Activated naive CD4-positive, alpha-beta T cell treated with anti-CD3 and anti-CD28 coated beads for 36 hours (primary cell): ENCODE measurements at places on chromosomes 5 and 9.

DNA sequence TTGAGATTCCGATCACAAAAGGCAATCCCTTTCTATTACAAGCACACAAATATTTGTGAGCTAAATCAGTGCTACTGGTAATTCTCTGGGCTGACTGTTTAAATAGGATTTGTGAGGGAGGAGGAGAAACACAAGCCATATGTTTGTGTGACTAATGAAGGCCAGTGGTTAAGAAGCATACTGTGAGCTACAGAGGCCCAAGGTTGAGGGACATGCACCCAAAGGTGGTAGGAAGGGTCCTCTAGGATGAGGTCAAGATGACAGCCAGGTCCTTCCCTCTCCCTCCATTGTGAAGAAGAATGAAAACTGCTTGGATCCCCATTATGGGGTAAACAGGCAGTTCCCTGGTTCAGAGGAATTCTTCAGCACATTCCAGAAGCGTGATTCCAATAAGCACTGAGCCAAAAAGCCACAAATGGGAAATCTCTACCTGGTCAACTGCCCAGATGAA lies 83.9 kb downstream of the SPOCK1 start:
- no peak overlapping the region for H3K27ac ChIP-seq
- H3K27me3 ChIP-seq: no peaks in the 10 kb centered on the region
- no peaks in the 10 kb centered on the region for H3K36me3 ChIP-seq
- H3K4me3 ChIP-seq: no peak overlapping the region
- DNase-seq: no peak
- H3K4me1 ChIP-seq: no peaks in the 10 kb centered on the region

- DNase-seq: no peak
- H3K27ac ChIP-seq: no peak overlapping the region
- H3K36me3 ChIP-seq: no peaks in the 10 kb centered on the region
- H3K4me1 ChIP-seq: no peaks in the 10 kb centered on the region
- H3K4me3 ChIP-seq: no peak overlapping the region
- peaks cover 12% of the 10 kb centered on the region for H3K27me3 ChIP-seq
Measured at GRCh38 chr9:107112707-107113243, 170.3 kb upstream of the RAD23B start.

GRCh38 chr9:2319421-2319820 lies 302.2 kb upstream of the VLDLR start:
- H3K4me1 ChIP-seq: no peaks in the 10 kb centered on the region
- peaks cover 10% of the 10 kb centered on the region for H3K27me3 ChIP-seq
- no peaks in the 10 kb centered on the region for H3K36me3 ChIP-seq
- no peak for DNase-seq
- no peak overlapping the region for H3K4me3 ChIP-seq

GRCh38 chr9:35687972-35688557 lies 1.7 kb downstream of the TPM2 start:
- no peaks in the 10 kb centered on the region for H3K36me3 ChIP-seq
- no peak for DNase-seq

DNA sequence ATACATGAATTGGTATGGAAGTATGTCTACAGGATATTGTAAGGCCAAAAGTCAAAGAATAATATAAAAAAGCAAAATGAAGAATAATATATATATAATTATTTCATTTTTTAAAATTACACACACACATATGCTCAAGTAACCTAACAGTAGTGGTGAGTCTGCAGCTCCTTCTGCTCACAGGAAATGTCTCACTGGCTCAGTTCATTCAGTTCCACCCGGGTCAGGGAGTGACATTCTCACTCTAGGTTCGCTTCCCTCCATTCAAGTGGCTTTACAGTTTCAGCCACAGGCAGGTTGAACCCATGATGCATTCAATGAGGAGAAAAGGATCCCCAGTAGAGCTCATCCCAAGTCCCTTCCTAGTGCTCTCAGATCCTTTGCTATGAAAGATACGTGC lies 90.8 kb downstream of the SUSD1 start:
- H3K36me3 ChIP-seq: no peaks in the 10 kb centered on the region
- no peak overlapping the region for H3K27ac ChIP-seq
- H3K4me1 ChIP-seq: no peaks in the 10 kb centered on the region

- H3K27me3 ChIP-seq: no peaks in the 10 kb centered on the region
- DNase-seq: no peak
- H3K36me3 ChIP-seq: no peaks in the 10 kb centered on the region
- H3K27ac ChIP-seq: no peak overlapping the region
- no peaks in the 10 kb centered on the region for H3K4me1 ChIP-seq
Measured at GRCh38 chr9:107390778-107391177, 98.8 kb downstream of the KLF4 start.

DNA sequence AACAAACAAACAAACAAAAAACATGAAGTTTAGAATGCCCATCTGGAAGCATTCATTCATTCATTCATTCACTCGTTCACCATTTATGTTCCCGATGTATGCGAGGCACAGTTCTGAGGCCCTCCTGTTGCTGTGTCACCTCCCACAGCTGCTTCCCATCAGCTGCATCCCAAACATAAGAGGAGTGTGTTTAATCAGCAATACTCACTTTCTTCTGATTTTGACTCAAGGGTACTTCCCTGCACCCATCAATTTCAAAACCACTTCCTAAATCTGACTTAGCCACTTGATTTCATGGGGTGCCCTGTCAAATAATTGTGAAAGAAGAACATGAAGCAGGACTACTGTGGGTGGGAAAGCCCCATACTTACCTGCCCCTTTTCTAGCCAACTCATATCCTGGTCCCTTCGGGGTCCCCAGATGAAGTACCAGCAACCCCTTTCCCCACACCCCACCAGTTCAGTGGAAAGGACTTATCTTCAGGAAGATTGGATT lies 128.0 kb upstream of the IL12B start:
- H3K27me3 ChIP-seq: peaks cover 10% of the 10 kb centered on the region
- no peak overlapping the region for H3K4me3 ChIP-seq
- no peaks in the 10 kb centered on the region for H3K36me3 ChIP-seq
- H3K27ac ChIP-seq: peak overlapping the region; percentile 56
- peak; percentile 73 for DNase-seq

DNA sequence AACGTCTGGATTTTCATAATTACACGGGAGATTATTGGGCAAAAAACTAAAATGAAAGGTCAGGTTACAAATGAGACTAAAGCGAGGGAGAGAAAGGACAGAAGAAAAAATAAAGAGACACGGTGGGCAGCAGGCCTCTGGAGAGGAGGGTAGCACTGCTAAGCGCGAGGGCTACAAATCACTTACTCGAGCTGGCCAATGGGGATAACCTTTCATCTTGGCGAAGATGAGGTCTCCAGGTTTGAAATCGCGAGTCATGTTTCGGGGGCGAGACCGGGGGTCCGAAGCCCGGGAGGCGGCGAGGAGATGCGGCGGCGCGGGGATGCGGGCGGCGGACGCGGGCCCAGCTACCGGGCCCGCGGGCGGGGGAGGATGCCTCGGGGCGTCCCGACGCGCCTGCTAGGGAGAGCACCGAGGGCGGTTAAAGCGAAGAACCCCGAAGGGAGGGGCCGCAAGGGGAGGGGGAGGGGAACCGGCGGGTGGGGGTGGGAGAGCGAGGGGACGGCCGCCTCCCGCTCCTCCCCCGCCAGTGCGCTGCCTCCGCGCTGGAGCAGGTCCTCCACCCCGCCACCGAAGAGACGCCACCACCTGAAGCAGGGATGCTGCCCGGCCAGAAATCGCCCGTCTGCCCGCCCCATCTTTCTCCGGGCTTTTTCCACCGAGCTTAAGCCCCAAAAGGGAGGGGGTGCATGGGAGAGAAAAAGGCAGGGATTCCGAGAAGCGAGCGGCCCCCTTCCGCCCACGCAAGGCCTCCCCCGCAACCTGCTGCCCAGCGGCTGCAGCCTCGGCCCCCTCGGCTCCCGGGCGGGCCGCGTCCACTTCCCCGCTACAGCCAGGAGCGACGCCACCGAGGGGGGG lies 610 bp downstream of the PSIP1 start:
- H3K27ac ChIP-seq: peak overlapping the region; percentile 93
- H3K4me1 ChIP-seq: peaks cover 55% of the 10 kb centered on the region
- peaks cover 39% of the 10 kb centered on the region for H3K36me3 ChIP-seq

GRCh38 chr5:40165789-40166728 lies 513.7 kb upstream of the PTGER4 start:
- peaks cover 3% of the 10 kb centered on the region for H3K36me3 ChIP-seq
- no peaks in the 10 kb centered on the region for H3K27me3 ChIP-seq
- H3K4me1 ChIP-seq: peaks cover 9% of the 10 kb centered on the region
- DNase-seq: peak; percentile 61

DNA sequence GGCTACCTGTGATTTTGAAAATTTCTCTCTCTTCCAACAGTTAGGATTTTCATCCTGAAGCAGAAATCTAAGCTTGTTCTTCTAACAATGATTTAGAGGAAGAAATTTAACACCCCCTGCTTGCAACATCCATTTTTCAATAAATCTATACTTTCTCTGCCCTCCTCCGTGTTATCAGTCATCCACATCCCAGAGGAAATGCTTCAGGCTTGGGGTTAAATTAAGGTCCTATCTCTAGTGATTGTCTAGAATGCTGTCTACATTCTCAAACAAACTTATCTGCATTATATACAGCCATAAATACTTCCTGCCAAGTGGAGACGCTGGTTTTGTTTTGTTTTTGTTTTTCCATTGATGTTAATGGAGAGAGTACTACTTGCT lies 371.0 kb downstream of the CSNK1G3 start:
- H3K4me1 ChIP-seq: no peaks in the 10 kb centered on the region
- no peak overlapping the region for H3K27ac ChIP-seq
- H3K36me3 ChIP-seq: no peaks in the 10 kb centered on the region
- DNase-seq: no peak

DNA sequence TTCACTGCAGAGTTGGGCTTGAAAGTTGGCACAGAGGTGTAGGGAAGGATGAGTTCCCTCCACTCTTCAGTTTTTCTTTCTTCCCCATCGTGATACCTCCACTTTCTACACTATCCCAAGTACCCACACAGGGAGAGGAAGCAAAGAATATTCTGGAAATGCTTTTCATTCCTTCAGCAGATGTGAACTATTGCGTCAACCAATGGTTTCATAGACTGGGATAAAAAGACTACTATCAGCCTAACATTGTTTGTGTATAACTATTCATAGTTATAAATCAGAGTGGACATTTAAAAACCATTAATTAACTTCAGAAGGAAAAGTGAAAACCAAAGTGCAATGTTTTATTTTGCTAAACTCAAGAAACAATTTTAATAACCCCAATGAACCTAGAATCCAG lies 63.6 kb upstream of the MAMDC2 start:
- H3K36me3 ChIP-seq: no peaks in the 10 kb centered on the region
- H3K4me3 ChIP-seq: no peak overlapping the region
- peaks cover 8% of the 10 kb centered on the region for H3K27me3 ChIP-seq

DNA sequence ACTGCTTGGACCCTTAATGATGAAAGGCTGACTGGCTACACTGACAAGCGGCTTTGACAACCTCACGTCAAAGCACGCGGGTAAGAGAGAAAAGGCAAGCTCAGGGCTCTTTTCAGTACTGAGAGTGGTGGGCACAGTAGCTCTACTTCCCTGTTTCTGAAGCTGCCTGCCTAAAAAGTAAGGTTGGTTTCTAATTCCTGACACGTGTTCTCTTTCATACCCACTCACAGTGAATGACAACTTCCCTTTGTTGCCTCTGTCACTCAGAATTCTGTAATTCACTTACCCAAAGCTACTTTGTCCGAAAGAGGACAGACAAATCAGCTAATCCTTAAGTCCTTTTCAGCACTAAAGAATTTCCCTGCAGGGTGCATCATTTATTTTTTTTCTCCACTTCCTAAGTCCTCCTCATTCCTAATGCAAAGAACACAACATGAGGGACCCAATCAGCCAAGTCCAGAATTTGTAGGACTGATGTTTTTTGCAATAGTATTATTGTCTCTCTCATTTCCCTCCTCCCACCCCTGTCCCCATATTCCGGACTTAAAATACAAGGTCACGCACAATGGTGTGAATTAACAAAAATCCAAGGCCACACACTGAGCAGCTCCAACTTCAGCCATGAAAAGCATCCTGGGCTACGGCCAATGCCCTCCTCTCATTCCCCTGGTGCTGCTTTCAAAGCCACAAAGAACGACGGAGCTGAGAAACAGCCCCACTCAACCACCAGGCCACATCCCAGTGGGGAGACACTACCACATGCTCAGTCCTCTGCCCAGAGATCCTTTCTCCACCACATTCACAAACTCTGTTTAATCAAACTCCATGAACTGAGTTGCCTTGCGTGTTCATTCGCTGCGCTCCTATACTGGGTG lies 221.0 kb downstream of the TSSK1B start:
- no peaks in the 10 kb centered on the region for H3K36me3 ChIP-seq
- no peaks in the 10 kb centered on the region for H3K4me1 ChIP-seq
- no peak for DNase-seq
- no peaks in the 10 kb centered on the region for H3K27me3 ChIP-seq
- no peak overlapping the region for H3K27ac ChIP-seq

GRCh38 chr5:37251665-37252064 lies 2.5 kb upstream of the CPLANE1 start:
- no peaks in the 10 kb centered on the region for H3K27me3 ChIP-seq
- peak overlapping the region; percentile 73 for H3K27ac ChIP-seq
- no peak for DNase-seq
- H3K4me1 ChIP-seq: peaks cover 20% of the 10 kb centered on the region

DNA sequence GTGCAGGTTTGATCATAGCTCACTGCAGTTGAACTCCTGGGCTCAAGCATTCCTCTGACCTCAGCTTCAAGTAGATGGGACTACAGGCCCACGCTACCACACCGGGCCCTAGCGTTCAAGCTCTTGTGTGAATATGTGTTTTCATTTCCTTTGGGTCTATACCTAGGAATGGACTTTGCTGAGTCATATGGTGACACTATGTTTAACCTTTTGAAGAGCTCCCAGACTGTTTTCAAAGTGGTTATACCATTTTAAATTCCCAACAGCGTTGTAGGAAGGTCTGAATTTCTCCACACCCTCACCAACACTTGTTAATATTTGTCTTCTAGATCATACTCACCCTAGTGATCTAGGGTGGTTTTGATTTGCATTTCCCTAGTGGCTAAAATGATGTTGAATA lies 33.5 kb downstream of the FAF2 start:
- H3K4me1 ChIP-seq: peaks cover 25% of the 10 kb centered on the region
- H3K27ac ChIP-seq: no peak overlapping the region
- H3K36me3 ChIP-seq: peaks cover 22% of the 10 kb centered on the region
- no peak overlapping the region for H3K4me3 ChIP-seq

DNA sequence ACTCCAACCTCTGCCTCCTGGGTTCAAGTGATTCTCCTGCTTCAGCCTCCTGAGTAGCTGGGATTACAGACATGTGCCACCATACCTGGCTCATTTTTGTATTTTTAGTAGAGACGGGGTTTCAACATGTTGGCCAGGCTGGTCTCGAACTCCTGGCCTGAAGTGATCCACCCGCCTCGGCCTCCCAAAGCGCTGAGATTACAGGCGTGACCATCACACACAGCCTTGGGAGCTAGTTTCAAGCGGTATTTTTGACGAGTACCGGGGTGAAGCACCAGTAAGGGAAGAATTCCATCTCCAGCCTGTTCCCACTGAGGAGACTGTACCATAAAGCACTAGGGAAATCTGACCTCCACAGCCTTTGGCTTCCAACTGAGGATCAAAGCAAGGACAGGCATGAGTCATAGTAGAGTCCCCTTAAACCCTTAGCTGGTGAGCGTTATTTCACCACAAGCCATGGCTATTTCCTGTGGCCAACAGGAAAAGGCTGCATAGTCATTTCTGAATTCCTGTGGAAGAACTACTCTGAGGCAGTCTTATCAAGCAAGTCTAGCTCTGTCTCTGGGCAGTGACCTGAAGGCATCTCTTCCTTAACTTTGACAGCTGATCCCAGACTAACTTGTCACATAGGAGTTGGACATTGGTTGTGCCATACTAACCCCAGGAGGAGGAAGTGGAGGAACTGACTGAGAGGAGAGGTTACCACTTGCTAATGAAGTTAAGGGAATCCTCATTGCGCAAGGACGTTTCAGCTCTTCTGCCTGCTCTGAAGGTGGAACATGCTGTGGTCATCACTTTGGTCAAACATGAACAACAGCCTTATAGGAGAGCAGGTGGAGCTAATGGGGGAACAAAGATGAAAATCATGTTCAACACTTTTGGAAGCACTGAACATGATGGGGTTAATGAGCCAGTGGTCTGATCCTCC lies 85.8 kb upstream of the DMRT1 start:
- no peak overlapping the region for H3K27ac ChIP-seq
- no peaks in the 10 kb centered on the region for H3K36me3 ChIP-seq
- H3K4me3 ChIP-seq: no peak overlapping the region
- DNase-seq: no peak
- H3K4me1 ChIP-seq: peaks cover 15% of the 10 kb centered on the region
- H3K27me3 ChIP-seq: no peaks in the 10 kb centered on the region
